ENCODE measurements at places on chromosomes 2 and 18. TPM values are rescaled to one million over a fixed set of nuclear protein-coding genes. Genes with fewer than 3 reads are reported as not detected.

The RAPGEF4 gene
- polyA plus RNA-seq = 2.5 TPM

The MAP3K2 gene
- polyA plus RNA-seq = 18.9 TPM

The TNFAIP6 gene
- polyA plus RNA-seq = 9.0 TPM

The SERPINB12 gene
- polyA plus RNA-seq = 1.3 TPM

The TAF4B gene
- polyA plus RNA-seq = 3.3 TPM

The CELF4 gene
- 0.84 TPM for polyA plus RNA-seq
